ENCODE measurements at places on chromosomes 3 and 15.

DNA sequence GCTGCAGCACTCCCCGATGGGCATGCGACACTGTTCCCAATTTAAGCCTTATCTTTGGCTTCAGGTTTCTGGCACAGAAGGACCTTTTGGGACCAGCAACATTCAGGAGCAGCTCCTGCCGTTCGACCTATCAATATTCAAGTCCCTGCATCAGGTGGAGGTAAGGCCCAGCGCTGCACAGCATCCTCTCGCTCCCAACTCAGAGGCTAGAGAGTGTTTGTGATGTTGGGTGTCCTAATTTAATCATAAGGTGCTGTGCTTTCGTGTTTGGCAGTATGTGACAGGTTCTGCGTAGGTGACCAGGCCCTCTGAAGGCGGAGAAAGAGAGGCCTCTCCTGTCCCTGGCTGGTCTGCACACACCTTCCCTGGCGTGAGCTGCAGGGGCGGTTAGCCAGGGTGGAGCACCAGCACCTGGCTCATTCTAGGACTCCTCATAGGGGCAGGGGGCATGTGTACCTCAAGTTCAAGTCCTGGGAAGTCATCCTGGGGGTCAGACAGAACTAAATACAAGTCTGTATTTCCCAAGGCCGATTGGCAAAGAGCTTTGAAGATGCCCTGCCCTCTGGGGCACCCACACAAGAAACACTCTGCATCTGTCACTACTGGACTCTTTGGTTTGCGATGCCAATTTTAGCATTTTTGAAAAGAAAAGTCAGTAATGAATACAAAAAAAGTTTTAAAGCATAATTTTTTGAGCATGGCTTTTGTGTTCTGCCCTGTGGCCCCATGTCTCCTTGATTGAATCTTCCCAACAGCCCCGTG lies 17.0 kb downstream of the NISCH start:
- no peak for DNase-seq

DNA sequence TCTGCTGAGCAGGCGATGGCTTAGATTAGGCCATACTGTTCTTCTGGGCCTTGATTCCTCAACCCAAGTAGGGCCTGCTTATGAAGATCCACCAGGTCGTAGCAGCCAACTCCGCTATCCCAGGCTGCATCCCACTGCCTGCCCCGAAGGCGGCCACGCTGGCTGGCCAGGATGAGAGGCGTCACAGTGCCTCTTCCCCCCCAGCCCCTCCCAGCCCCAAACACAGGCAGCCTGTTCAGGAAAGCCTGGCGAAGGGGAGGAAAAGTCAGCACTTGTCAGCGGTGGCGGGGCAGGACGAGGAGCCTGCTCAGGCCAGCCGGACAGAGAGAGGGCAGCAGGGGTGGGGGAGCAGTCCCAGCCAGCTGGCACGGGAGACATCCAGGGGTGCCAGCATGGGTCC lies 11.2 kb downstream of the PTH1R start:
- no peak for DNase-seq

DNA sequence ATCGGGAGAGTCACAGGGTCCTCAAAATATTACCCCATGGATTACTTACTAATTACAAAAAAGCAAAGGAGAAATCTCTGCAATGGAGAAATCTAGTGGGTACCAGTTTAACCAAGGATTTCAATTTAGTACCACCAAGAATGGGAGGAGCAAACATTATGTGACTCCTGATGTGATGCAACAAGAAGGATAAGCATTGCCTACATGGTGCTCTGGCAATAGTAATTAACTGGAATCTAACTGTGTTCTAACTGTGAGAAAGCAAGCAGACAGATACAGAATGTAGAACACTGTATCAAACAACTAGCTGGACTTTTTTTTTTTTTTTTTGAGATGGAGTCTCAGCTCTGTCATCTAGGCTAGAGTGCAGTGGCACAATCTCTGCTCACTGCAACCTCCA lies 159.2 kb downstream of the TNIK start:
- no peak for DNase-seq

GRCh38 chr3:169227911-169228310 lies 435.6 kb downstream of the MECOM start:
- DNase-seq: no peak

DNA sequence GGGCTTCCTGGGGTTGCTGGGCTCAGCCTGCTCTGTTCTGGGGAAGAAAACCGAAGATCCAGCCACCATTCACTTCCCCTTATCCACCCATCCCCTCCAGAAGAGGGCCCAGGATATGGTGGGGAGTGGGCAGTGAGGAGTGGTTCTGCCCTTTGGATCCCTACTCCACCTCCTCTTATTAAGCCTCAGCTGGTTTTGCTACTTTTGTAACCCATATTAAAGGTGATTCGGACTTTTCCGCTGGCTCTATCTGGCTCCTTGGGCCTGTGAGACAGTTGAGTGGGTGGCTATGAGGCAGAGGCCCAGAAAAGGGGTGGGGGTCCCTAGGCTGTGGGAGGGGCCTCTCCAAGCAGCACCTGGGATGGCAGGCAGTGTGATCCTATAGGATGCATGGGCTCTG lies 33.8 kb downstream of the NBEAL2 start:
- no peak for DNase-seq

DNA sequence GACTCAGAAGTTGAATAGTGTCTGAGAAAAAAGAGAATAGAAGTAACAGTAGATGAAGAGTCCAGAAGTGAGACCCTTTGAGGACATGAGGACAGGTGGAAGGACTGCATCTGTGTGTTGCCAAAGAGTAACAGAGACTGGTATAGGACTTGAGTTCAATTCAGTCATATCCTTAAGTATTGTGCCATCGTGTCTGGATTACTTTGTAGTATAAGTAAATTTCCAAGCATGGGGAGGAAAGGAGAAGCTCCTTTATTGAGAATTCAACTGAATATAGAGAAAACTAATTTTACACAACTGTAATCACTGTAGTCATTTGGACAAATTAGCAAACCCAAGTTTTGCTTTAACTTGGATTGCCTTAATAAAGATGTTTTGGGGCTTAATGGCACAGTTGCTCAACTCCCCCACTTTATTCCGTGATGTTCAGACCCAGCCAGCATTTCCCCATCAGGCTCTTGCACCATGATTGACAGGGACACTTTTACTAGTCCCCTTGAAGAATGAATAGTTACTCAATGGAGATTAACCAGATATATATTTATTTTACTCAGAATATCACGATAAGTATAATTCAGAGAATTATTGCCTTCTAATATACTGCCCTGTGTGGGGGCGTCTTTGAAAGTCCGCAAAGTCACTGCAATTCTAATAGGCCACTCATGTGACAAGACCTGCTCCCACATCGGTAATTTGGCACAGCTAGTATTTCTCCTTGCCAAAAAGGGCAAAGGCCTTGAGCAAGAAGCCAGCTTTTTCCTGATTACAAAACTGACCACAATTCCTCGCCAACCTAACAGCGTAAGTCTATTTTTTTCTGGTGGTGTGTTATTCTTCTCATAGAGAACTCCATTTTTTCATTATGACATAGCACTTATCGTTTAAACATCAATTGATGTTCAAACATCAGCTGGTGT lies 61.3 kb downstream of the PPARG start:
- no peak for DNase-seq

GRCh38 chr3:132256989-132257388 lies 60.2 kb upstream of the ACP3 start:
- DNase-seq: no peak

DNA sequence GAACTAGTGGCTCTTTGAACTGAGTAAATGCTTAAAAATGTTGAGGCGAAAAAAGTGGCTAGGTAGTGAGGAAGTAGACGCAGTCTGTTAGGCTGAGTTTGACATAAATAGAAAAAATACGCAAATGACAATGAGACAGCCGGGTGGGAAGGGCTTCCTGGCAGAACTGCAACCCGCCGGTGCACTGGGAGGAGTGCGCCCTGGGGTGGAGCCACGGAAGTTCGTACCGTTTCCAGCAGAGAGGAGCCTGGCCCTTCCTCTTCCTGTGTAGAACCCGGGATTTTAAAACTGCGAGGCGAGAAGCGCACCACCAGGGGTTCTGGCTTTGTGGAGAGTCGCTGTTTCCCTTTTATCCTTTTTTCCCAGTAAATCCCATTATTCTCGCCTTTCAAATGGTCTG lies 602.6 kb downstream of the PYDC2 start:
- DNase-seq: no peak

GRCh38 chr3:132787616-132788300 lies 65.5 kb upstream of the NPHP3 start:
- DNase-seq: no peak

DNA sequence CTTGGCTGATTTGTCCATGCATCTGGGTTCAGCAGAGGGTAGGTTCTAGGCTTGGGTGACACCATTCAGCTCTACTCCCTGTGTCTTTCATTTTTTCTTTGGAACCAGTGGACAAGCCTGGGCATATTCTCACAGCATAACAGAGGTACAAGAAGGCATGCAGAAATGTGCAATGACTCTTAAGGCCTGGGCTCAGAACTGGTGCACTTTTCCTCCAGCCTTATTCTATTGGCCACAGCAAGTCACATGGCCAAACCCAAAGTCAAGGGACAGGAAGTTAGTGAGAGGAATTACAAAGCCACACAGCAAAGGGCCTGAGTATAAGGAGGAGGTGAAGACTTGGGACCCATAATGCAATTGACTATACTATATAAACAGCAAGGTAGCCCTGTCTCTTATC lies 200.9 kb upstream of the CTDSPL start:
- no peak for DNase-seq

DNA sequence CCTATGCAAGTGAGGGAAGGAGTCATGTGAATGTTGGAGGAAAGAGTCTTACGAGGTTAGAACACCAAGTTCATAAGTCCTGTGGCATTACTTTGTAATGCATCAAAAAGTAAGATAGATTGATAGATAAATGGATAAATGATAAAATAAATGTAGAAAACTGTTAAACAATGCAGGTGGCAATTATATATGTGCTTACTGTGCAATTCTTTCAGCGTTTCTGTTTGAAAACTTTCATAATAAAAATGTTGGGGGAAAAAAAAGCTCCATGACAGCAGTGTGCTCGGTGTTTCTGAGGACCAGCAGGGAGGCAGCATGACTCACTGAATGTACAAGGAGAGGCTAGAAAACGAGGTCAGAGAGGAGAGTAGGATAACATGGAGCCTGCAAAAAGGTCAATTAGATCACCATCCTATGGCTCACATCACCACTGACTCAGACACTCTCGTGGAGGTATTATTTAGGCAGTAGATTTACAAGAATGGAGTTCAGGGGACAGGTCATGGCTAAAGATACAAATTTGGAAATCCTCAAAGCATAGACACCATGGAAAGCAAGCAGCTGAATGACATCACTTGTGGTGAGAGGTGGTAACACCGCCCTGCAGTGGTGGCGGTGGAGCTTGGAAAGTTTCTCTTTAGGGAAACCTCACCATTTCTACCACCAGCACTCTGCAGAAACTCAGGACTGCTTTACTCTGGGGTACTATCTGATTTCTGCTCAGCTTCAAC lies 219.8 kb downstream of the CTNNB1 start:
- DNase-seq: no peak

- DNase-seq: no peak
These were observed 47.9 kb upstream of the OSBPL11 start for GRCh38 chr3:125643172-125643571.
